ENCODE measurements at places on chromosomes 2 and 18. TPM values are rescaled to one million over a fixed set of nuclear protein-coding genes. Genes with fewer than 3 reads are reported as not detected.
A peak's percentile ranks its signal among the peaks of the same experiment; 100 is the strongest.

GRCh38 chr18:38693104-38693503 lies 1127.5 kb upstream of the CELF4 start:
- no peak for DNase-seq

DNA sequence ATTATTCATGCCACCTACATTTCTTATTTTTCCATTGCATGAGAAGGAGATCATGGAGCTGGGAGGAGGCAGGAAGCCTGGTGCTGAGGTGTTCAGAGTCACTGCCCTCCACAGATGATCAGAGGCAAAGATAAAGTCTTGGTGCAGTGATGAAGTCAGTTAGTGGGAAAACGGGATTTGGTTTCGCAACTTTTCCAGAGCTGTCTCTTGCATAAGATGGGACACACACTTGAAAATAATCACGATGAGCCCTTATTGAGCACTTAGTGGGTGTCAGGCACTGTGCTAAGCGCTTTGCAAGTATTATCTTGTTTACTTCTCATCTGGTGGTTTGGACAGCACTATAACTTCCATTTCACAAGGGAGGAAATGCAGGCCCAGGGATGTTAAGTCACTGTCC lies 222.1 kb upstream of the SMAD2 start:
- no peak for DNase-seq

DNA sequence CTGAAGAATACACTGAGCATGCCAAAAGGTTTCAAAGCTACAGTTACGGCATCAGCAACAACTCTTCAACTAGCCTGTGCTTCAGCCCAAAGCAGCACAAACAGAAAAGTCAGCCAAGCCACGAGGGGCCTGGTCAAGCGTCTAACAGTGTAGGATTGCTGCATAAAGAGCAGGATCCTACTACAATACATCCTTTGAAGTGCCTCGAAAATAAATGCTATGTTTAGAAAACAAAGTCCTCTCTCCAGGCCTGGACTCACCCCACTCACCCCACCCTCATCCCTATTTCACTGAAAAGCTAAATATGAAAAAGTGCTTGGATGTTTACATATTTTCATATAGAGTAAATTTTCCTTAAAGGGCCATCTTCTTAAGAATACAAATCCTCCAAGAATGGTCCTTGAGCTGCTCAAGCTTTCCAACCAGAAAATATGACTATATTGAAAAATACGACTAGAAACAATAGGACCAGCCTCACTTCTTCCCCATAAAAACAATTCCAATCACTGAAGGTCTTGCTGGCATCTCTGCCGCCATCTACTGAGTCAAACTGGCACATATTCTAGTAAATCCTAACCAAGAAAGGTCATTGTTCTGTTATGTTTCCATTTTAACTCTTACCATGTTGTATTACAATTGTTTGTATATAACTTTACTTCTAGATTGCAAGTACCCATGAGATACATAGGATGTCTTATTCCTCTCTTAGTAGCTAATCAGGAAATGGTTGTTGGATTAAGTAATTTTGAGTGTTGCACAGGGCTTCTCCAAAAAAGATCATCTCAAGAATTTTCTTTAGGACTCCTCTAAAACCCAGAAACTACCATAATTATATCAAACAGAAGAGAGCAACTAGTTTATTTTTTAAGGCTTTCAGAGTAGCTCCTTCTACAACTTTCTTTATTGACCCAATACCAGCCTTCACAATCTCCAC lies 63.6 kb downstream of the CLHC1 start:
- DNase-seq: no peak

- no peak for DNase-seq
Observed at GRCh38 chr2:88857951-88858411, 166.5 kb downstream of the RPIA start.

DNA sequence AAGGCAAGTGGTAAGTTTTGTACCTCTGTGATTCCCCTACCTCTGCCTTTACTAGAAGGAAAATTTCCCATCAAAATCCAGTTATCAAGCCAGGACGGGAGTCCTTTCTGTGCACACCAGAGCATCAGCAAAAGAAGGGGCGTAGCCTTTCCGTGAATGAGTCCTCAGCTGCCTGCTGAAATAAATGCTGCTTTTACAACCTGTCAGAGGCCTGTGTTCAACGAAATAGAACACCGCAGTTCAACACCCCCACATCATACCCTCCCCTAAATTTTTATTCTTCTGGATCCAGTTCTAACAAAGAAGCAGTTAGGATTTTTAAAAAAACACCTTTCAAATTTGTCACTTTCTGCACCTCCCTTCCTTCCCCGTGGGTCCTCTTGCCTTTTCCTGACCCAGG lies 135.8 kb downstream of the SETBP1 start:
- DNase-seq: no peak

GRCh38 chr2:187586011-187586641 lies 31.9 kb upstream of the TFPI start:
- no peak for DNase-seq

GRCh38 chr2:190126798-190127197 lies 64.3 kb upstream of the MSTN start:
- DNase-seq: no peak

DNA sequence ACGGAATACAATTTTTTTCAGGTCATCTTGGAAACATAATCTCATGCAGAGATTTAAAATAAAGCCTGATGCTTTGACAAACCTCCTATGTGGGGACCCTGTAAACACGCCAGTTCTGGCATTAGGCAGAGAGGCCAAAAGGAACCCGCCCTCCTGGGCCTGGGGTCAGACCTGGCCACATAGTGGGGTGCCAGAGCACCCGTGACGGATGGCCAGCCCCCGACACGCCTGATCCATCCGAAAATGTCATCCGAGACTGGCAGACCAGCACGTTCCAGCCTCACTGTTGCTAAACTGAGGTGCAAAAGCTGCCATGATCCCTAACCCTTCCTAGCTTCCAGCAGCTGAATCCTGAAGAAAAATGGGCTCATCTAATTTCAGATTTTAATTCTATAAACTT lies 222.6 kb upstream of the SALL3 start:
- DNase-seq: no peak

DNA sequence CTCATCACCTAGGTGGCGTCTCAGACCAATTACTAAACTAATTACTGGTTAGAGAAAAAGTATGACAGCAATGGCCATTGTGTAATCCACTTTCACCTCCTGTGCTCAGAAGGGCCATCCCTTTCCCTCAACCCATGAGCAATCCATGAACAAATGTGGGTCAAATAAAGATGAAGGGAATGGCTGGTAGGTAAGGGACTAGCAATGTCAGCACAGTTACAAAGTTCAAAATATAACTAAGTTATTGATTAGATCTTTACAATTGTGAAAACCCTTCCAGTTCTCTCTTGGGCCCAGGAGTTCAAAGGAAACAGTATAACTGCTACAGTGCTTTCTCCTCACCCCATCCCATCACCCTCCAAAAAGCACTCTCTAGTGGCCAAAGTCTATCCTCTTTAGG lies 98.3 kb downstream of the DTNA start:
- DNase-seq: no peak

GRCh38 chr2:236909802-236910201 lies 175.9 kb upstream of the COPS8 start:
- DNase-seq: peak; percentile 56

- DNase-seq: no peak
Observed at GRCh38 chr2:217069263-217070042, 209.6 kb upstream of the TNP1 start.

- no peak for DNase-seq
Observed at GRCh38 chr18:27793013-27793785, 383.7 kb downstream of the CDH2 start.

DNA sequence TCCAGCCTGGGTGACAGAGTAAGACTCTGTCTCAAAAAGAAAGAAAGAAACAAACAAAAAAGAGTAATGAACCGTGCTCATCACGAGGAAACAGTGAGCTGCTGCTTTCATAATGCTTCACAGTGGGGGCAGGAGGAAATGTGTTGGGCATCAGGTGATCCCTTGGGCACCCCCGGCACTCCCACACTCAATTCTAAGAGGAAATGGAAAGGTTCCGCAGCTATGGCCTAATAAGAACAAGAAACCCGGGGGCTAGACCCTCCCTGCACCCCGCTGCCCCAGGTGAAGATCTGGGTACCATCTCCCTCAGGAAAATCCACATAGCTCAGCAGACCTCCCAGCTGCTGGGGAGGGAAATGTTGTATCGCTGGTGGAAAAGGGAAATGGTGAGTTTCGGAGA lies 118.9 kb downstream of the LPIN1 start:
- DNase-seq: no peak

DNA sequence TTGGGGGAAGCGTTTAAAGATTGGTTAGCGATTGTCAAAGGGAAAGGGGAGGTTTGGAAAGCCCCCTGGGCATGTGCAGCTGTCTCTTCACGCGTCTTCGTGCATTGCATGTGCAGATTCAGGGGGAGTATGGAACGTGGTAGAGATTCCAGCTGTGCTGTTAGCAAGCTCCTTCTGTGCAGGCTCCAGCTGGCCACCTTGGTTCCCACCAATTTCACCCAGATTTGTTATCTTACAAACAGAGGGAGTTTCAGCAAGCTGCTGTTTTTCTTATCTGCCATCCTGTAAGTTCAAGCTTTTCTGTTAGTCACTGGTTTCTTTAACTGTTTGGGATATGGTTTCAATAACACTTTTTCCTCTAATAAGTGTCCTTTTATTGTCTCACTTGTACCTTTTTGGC lies 30.4 kb downstream of the FARP2 start:
- no peak for DNase-seq

DNA sequence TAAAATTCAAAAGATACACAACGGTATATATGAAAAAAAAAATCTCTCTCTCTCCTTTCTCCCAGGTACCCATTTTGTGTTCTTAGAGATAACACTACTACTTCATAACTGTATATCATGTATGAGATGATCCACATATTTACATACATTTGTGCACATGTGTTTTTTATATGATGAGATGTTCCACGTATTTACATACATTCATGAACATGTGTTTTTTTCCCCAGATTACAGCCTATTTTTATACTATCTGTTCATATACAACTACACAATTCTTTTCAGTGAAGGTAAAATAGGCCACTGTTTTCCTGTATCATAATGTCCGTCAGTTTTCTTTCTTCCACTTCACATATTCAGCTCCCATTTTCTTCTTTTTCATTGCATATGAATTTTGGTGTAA lies 808.9 kb downstream of the LRRTM4 start:
- no peak for DNase-seq

DNA sequence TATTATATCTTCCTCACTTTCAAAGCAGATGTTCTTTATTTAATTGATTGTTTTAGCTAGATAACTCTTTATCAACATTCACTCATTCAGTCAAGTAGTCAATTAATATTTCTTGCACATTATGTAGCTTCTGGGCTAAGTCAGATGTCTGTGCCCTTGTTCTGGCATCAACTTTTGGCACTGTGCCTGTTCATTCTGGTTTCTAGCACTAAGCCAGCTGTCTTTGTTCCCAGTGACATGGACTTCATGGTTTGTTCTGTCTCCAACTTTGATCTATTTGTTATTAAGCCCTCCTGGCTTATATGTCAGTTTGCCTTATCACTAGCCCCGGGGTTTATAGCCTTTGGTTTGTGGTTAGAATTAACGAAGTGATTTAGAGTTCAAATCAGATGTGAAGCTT lies 247.9 kb upstream of the SYT4 start:
- DNase-seq: no peak

DNA sequence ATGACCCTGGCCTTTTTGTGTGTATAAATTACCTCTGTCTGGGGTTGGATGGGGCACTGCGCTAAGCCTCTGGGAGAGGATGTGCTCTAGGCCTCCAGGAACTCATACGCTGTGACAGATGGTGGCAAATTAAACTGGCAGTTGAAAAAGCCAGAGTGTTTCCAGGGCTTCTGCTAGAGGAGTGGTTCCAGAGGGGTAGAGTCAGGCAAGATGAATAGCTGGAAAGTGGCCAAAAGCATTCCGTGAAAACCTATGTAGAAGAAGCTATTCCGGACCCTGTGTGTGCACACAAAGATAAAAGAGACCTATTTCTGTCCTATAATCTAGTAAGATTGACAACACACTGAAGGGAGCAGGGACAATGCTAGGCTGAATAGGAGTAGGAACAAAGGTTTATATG lies 84.8 kb downstream of the ACTR3 start:
- no peak for DNase-seq

DNA sequence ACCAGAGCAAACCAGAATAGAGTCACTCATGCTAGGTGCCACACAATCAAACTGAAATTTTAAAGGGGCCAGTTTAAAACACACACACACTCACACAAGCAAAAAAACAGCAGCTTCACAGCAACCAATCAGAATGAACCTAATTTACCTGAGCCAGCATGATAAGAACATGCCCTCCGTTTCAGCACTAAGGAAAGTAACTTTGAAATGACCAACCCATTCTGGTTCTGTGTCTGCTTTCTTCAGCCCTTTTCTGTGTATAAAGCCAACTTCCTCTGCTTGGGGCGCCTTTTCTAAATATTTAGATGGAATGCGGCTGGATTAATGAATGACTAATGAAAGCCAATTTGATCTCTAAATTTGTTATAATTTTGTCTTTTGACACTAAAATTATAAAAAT lies 629.1 kb downstream of the ZEB2 start:
- DNase-seq: no peak

- DNase-seq: no peak
Observed at GRCh38 chr18:77522051-77522675, 272.5 kb downstream of the GALR1 start.

GRCh38 chr2:48415836-48416515 lies 114.0 kb upstream of the STON1 start:
- no peak for DNase-seq

- DNase-seq: peak; percentile 94
Observed at GRCh38 chr2:43221763-43222474, 4.5 kb downstream of the ZFP36L2 start.

DNA sequence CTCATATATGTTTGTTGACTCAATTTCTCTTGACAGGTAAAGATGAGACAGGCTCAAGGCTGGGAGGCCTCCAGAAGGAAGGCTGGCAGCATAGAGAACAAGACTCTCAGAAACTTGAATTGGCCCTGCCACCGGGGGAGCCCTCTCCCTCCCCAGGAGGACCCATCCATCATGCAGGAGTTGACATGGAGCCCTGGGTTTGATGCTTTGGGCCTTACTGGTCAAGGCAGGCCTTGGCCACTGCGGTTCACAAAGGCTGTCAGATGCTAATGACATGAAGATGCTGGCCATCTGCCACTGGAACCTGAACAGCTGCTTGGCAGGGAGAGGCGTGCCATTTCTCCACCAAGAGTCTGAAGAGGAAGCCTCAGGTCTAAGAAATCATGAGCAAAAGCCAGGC lies 193.6 kb downstream of the MTCL1 start:
- DNase-seq: no peak

DNA sequence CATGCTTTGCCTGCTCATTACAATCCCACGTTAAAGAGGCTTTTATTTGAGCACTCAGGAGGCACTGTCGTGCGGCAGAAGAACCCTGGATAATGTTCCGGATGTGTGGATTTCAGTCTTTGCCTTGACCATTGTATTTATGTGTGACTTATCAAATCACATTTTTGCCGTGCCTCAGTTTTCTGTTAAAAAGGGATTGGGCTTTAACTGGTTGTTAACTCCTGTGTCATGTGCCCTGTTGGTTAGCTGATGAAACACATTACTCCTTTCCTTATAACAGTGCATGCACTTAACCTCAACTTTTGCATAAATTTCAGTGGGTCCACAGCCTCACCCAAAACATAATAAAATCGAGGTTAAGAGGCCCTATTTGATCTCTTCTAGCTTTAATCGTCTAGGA lies 52.7 kb downstream of the NAB1 start:
- DNase-seq: no peak

The CNDP1 gene
- not detected for total RNA-seq

The SRD5A2 gene
- total RNA-seq: not detected

The CPO gene
- not detected for total RNA-seq

The LIPG gene
- total RNA-seq: 0.51 TPM

The CCDC74A gene
- total RNA-seq: 3.9 TPM

The SDC1 gene
- not detected for total RNA-seq

The CXCR1 gene
- total RNA-seq: 0.78 TPM

The FHOD3 gene
- total RNA-seq: 66.0 TPM

The RAMP1 gene
- total RNA-seq: 239 TPM

The ACADL gene
- total RNA-seq: 1.9 TPM
